ENCODE measurements at places on chromosomes 2 and 18. TPM values are rescaled to one million over a fixed set of nuclear protein-coding genes. Genes with fewer than 3 reads are reported as not detected.

Gene SERPINB13
- 0.10 TPM for polyA plus RNA-seq

Gene FAP
- 2.5 TPM for polyA plus RNA-seq

Gene CYP1B1
- polyA plus RNA-seq, result 16.7 TPM

Gene CYS1
- polyA plus RNA-seq, result 1.1 TPM

Gene PRSS56
- not detected for polyA plus RNA-seq

Gene UPP2
- 0.05 TPM for polyA plus RNA-seq

Gene NYAP2
- polyA plus RNA-seq, result 0.09 TPM

Gene IL18R1
- 2.4 TPM for polyA plus RNA-seq

- H3K36me3 ChIP-seq, result no peaks in the 10 kb centered on the region
- H3K4me1 ChIP-seq, result no peaks in the 10 kb centered on the region
- DNase-seq, result peak; percentile 7
- no peak overlapping the region for H3K27ac ChIP-seq
- H3K4me3 ChIP-seq, result no peak overlapping the region
Measured at GRCh38 chr2:239721991-239722759, 303.0 kb downstream of the NDUFA10 start.

DNA sequence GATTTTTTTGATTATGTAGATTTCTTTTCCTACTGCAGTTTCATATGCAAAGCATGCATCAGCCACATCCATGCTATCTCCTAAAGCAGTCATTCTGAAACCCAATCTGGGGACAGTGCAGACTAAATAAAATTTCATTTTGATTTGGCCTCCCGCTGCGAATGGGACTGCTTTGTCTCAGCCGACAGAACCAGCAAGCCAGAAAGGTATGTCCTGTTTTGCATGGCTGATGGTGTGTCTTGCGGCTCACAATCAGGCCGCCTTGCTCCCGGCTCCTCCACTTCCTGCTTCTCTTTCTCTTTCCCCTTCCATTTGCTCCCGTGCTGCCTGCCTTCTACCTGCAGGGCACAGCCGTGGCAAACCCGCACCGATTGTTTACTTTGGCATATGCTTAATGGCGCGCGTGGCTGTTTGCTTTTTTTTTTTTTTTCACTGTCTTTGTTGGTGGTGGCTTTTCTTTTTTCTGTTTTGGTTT is 419.6 kb upstream of the POU3F3 start:
- H3K4me1 ChIP-seq, result no peaks in the 10 kb centered on the region
- H3K27ac ChIP-seq, result no peak overlapping the region
- DNase-seq, result no peak
- H3K36me3 ChIP-seq, result no peaks in the 10 kb centered on the region
- H3K4me3 ChIP-seq, result no peak overlapping the region
- no peaks in the 10 kb centered on the region for H3K27me3 ChIP-seq

DNA sequence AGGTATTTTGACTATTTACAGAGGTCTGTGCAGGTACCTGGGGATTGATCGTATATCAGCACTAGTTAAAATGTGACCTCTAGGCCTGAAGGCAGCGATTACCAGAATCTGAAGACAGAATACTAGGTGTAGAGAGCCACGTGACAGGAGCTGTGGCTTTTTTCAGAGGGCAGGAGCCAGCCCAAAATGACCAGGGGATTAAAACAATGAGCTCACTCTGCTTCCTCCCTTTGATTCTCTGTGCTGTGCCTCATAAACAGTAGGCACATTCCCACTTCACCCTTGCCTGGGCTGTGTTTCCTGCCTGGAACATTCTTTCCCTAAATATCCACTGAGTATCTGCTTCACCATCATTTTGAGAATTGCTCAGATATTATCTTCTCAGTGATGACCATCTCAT is 15.2 kb downstream of the ITGAV start:
- H3K4me1 ChIP-seq, result peaks cover 47% of the 10 kb centered on the region
- H3K27me3 ChIP-seq, result no peaks in the 10 kb centered on the region
- no peak overlapping the region for H3K4me3 ChIP-seq
- no peak for DNase-seq
- peak overlapping the region; percentile 38 for H3K27ac ChIP-seq

GRCh38 chr2:38666556-38666910 is 619 bp downstream of the GALM start:
- H3K36me3 ChIP-seq, result no peaks in the 10 kb centered on the region
- H3K4me3 ChIP-seq, result peak overlapping the region; percentile 18
- H3K4me1 ChIP-seq, result peaks cover 30% of the 10 kb centered on the region
- no peaks in the 10 kb centered on the region for H3K27me3 ChIP-seq
- peak overlapping the region; percentile 87 for H3K27ac ChIP-seq

DNA sequence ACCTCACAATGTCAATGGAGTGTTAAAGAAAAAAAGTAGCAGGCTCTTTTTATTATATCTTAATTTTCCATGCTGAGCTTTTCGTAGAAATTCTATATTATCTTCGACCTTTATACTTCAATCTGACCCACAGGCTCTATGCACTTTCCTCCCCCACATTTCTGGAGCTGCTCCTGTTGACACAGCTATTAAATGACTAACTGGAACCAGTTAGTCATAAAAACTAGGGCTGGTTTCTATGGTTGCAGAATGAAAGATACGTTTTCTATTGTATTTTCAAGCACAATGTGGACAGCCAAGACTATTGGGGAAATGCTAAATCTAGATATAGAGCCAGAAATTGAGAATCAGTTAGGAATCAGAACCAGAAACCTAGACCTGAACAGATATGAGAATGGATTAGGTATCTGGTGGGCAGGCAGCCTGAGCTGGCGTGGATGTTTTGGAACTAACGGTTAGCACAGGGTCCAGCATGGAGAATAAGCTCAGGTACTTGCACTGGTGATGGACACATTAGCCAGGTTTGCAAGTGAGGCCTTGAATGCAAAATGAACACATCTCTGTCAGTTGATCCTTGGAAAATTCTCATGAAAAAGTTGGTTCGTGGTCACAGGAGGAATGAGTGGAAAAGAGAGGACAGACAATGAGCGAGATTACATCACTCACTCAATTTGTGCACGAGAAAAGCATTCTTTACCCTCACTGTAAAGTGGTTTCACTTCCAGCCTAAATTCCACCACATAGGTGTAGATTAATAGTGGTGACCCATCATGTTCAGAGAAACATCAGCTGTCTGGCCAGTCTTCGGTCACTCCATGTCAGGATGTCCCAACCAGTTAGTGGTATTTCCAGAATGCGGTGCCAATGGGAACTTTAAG is 144.6 kb upstream of the EPHA4 start:
- H3K4me1 ChIP-seq, result no peaks in the 10 kb centered on the region
- no peak for DNase-seq
- no peak overlapping the region for H3K4me3 ChIP-seq
- H3K27ac ChIP-seq, result no peak overlapping the region
- no peaks in the 10 kb centered on the region for H3K27me3 ChIP-seq

DNA sequence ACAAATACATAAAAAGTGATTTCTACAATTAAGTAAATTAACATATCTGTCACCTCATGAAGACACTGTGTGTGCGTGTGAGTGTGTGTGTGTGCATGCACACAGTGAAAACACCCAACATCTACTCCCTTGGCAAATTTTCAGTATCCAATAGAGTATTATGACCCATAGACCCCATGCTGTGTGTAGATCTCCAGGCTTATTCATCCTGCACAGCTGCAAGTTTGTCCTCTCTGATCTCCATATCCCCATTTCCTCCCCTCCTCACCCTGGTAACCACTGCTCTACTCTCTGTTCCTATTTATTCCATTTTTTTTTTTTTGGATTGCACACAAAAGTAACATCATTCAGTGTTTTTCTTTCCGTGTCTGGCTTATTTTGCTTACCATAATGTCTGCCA is 391.0 kb downstream of the SOX11 start:
- H3K36me3 ChIP-seq, result no peaks in the 10 kb centered on the region
- DNase-seq, result no peak
- no peak overlapping the region for H3K4me3 ChIP-seq
- no peaks in the 10 kb centered on the region for H3K4me1 ChIP-seq

DNA sequence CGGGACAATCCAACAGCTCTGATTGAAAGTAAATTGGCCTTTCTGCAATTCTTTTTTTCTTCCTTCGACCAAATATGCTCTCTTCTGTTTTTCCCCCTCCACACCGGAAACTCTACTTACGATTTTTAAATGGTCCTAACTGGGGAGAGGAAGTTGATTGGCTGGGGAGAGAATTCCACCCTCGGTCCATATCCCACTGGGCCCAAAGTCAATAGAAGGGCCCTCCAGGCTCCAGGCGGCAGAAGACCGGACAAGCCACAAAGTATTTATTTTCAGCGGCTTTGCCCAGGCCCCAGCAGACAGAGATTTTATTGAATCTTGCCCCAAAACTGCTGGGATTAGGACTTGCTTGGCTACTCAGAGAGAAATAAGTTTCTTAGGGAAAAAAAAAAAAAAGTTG is 37.1 kb upstream of the SMAD7 start:
- no peaks in the 10 kb centered on the region for H3K36me3 ChIP-seq
- no peaks in the 10 kb centered on the region for H3K27me3 ChIP-seq
- H3K27ac ChIP-seq, result no peak overlapping the region
- DNase-seq, result no peak
- peaks cover 37% of the 10 kb centered on the region for H3K4me1 ChIP-seq

DNA sequence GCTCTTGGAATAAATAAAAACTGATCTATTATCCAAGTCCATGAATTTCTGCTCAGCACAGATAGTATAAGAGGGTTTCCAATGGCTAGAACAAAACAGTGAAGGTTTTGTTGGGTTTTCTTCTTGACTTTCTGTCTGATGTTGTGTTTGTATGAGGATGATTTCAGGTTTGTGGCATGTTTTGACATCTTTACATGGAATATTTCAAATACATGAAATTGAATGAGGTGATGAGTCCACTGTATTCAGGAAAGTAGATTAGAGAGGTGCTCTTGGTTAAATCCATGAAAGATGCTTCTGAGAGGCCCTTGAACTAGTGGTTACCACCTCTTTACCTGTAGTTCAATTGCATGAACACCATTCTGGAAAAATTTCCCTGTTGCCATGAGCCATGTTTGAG is 84.3 kb downstream of the RAPGEF4 start:
- H3K36me3 ChIP-seq, result no peaks in the 10 kb centered on the region
- no peak overlapping the region for H3K27ac ChIP-seq
- DNase-seq, result no peak
- no peaks in the 10 kb centered on the region for H3K27me3 ChIP-seq

DNA sequence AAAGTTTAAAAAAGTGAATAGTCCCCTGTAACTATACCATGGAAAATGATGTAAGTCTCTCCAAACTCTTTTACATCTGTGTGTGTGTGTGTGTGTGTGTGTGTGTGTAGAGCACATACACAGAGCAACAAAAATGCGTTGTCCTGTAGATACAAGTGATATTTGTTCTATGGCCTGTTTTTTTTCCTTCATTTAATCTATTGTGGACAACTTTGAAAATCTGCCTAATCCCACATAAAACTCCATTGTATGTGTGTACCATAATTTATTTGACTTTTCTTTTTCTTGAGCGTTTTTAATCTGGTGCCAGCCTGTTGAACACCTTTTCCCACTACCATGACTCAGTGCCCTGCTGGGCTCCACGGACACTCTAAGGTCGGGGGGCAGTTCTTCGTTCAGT is 52.3 kb upstream of the ELOA2 start:
- DNase-seq, result no peak
- H3K27me3 ChIP-seq, result no peaks in the 10 kb centered on the region
- H3K4me3 ChIP-seq, result no peak overlapping the region
- H3K36me3 ChIP-seq, result no peaks in the 10 kb centered on the region
- H3K4me1 ChIP-seq, result no peaks in the 10 kb centered on the region

- H3K4me1 ChIP-seq, result peaks cover 3% of the 10 kb centered on the region
- H3K36me3 ChIP-seq, result no peaks in the 10 kb centered on the region
- no peak overlapping the region for H3K4me3 ChIP-seq
- DNase-seq, result no peak
Measured at GRCh38 chr2:206915121-206915520, 24.2 kb upstream of the CPO start.

- H3K36me3 ChIP-seq, result no peaks in the 10 kb centered on the region
- H3K4me3 ChIP-seq, result no peak overlapping the region
- peaks cover 16% of the 10 kb centered on the region for H3K4me1 ChIP-seq
Measured at GRCh38 chr2:233418761-233419546, 64.7 kb downstream of the DGKD start.

DNA sequence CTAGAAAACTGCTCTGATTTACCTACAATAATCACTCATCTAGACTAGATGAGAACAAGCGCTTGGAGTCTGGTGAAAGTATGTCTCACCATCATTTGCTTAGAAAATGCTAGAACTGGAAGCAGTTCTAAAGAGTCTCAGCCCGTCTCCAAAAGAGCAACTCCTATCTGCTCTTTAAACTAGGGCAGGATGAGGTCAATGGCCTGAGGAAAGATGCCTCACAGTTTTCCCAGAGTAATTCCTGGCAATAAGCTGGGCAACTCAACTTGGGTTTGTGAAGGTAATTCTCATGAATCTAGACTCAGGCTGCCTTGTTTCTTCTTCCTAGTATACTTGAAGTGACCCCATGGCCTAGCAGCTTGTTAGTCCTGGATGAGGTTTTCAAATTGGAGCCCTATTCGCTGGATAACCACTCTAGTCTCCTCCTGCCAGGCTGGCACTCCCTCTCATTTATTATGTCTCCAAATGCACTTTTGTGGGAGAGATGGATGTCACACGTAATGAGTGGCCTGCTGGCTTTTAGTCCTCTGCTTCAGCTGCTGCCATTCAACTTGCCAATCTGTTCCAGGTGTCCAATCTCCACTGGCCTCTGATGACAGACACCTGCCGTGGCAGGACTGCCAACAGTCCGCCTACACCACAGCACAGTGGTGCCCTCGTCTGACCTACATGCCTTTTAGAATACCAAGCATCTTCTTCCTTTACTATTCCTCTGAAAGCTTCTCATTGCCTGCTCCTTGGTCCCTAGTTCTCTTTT is 80.9 kb downstream of the CABYR start:
- H3K27ac ChIP-seq, result peak overlapping the region; percentile 57
- DNase-seq, result peak; percentile 46
- no peak overlapping the region for H3K4me3 ChIP-seq
- H3K36me3 ChIP-seq, result no peaks in the 10 kb centered on the region
- H3K27me3 ChIP-seq, result no peaks in the 10 kb centered on the region

- DNase-seq, result no peak
- no peaks in the 10 kb centered on the region for H3K36me3 ChIP-seq
- no peaks in the 10 kb centered on the region for H3K4me1 ChIP-seq
- H3K4me3 ChIP-seq, result no peak overlapping the region
Measured at GRCh38 chr2:114609801-114610200, 167.4 kb downstream of the DPP10 start.

DNA sequence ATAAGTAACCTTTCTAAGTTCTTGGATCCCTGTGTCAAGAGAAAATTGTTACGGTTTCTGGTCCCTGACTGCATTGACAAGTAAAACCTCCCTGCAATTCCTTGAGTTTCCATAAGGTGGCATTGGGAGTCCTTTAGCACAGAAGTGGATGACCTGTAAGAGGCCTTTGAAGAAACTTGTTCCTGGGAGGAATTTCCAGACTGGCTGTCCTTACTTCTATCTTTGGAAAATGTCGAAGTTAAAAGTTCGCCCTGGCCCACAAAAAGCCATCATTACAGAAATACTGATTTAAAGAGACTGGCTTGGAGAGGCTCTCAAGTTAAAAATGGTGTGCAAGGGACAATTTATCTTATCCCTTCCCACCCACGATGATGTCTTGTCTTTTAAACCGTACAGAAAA is 218.4 kb downstream of the CDH20 start:
- DNase-seq, result peak; percentile 69
- no peak overlapping the region for H3K27ac ChIP-seq

- no peak overlapping the region for H3K27ac ChIP-seq
- DNase-seq, result no peak
- H3K4me3 ChIP-seq, result no peak overlapping the region
- no peaks in the 10 kb centered on the region for H3K27me3 ChIP-seq
Measured at GRCh38 chr2:109451671-109452070, 162.1 kb downstream of the SEPTIN10 start.

GRCh38 chr2:105754994-105755393 is 10.3 kb downstream of the NCK2 start:
- no peaks in the 10 kb centered on the region for H3K36me3 ChIP-seq
- H3K4me1 ChIP-seq, result no peaks in the 10 kb centered on the region
- DNase-seq, result no peak
- H3K4me3 ChIP-seq, result no peak overlapping the region
- no peak overlapping the region for H3K27ac ChIP-seq
